Stimulated activated CD4-positive, alpha-beta T cell treated with anti-CD3 and anti-CD28 coated beads, TNF-alpha, amount 100 ng/mL, for 1 hour (primary cell): ENCODE measurements at places on chromosomes 11 and 22.
A peak's percentile ranks its signal among the peaks of the same experiment; 100 is the strongest.

DNA sequence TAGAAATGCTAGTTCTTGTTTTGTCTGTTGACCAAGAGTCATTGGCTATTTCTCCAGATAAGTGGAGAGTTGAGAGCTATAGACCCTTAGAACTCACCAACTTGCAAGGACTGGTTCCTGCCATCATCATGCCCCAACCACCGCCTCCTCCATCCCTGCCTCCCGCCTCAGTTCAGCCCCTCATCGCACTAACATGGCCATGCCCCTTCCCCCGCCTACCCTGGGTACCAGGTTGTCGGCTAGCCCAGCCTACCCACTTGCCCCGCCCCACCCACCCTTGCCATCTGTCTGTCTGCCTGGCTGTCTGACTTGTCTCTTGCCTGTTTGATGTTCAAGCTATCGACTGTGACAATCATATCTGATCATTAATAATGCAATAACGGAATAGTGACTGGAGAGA is 154.1 kb downstream of the TRIM29 start:
- DNase-seq: no peak

DNA sequence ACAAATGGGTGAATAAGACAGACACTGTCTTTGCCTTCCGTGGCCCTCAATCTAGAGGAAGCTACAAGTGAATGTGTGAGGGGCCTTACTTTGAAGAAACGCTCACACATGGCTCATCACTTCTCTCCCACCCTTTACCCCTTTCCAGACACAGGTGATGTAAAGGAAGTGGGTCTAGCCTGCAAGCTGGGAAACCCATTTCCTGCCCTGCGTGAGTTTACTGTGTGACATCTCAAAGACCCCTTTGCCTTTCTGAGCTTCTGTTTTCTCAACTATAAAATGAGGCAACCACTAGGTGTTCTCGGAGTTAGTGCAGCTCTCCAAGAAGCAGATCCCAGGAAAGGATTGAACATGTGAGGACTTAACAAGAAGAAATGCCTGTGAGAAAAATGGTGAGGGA is 43.1 kb upstream of the LMO2 start:
- no peak for DNase-seq

DNA sequence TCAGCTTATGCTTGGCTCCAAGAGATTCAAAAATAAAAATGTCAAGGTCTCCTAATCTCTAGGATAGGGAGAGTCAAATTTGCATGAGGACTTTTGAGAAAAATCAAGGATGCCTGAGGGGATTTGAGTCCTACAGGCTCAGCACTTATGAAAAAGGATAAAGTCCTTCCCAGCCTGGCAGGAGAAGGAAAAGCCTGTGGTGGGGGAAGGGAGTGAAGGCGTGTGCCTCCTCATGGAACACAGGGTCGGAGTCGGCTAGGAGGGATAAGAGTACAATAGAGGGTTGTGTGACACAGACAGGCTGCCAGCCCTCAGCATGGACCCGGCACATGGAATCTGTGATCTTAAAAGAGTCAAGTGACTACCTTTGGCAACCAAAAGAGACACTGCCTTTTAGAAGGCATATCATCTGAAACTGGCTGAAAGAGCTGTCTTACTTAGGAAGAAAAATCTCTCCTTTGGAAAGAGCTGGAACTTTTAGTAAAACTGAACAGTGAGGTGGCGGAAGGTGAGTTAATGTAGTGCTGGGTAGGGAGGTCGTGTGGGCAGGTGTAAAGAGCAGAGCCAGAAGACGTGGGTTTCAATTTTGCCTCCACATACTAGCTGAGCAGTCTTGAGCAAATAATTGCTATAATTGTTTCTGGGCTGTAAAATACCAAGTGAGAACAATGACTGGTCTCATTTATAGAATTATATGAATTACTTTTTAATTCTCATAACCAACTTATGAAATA is 58.8 kb upstream of the RDX start:
- DNase-seq: no peak

GRCh38 chr11:11105361-11105760 is 247.5 kb upstream of the ZBED5 start:
- no peak for DNase-seq

DNA sequence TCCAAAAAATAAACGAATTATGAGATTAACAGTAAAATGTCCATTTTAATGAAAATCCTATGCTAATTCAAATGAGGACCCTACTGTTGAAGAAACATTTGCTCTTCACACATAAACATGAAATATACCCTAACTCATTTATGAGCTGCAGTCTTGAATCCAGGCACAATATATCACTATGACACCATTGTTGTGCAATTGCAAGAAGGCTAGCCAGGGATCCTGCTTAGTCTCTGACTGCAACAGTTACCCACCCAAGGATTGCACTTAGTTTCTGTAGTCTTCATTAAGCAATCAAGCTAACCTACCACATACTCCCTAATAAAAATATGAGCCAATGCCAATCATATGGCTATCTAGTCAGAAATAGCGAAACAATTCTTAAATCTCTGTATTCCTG is 981.0 kb upstream of the FAT3 start:
- DNase-seq: no peak

DNA sequence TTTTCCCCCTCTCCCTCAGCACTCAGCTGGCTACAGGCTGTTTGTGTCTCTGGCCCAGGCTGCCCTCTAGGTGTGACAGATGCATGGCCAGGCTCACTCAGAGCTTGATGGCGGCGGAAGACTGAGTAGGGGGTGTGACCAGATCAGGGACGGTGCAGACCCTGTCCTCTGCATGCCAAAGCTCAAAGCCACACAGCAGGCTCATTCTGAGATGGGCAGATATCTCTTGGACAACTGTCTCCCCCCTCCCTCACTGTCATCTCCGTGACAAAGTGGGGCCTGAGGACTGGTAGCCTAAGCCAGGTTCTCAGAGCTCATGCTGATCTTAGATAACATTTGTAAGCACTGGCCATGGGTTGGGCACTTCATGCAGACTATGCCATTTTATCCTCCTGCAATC is 231.3 kb downstream of the DSCAML1 start:
- DNase-seq: no peak

DNA sequence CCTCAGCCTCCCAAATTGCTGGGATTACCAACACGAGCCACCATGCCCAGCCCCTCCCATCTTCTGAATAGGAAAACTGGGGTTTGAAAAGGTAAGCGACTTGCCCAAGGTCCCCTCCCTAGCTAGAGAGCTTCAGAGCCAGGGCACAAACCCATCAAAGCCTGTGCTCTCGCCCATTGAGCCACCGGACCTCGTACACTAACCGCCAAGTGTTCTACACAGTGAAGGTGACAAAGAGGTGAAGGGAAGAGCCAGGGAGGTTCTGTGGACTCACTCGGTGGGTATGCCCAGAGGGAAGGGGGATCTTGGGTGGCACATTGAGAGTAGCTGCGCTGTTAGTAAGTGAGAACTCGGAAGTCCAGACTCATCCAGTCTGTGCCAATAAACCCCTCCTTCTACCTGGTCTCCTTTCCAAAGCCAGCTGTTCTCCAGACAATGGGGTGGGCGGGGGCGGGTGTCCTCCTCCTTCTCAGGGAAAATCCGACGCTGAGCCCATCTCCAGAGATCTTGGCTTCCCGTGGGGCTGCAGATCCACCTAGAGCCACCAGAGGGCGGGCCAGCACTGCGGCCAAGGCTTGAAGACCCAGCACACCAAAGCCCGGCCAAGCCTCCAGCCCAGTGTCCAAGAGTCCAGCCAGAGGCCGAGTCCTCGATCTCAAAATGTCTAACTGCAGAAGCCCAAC is 3.2 kb upstream of the RTN4RL2 start:
- peak; percentile 47 for DNase-seq

GRCh38 chr11:59207988-59208451 is 4.7 kb downstream of the MPEG1 start:
- no peak for DNase-seq

DNA sequence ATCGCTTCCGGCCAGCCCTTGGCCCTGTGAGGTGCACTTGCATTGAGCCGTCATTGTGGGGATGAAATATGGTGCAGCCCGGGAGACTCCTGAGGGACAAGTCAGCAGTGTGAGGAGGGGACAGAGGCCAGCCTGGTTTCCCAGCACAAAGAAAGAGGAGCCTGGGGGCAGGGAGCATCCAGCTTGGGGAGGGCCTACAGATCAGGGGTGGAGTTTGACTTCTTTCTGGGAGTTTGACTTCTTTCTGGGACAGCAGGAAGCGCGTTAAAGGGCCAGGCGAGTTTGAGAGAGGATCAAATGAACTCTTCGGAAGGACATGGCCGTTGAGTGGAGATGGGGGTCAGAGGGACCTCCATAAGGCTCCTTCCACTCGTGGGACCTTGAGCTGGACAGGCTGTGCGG is 91.9 kb downstream of the LRRC32 start:
- no peak for DNase-seq

GRCh38 chr11:27300974-27301373 is 62.0 kb downstream of the CCDC34 start:
- DNase-seq: no peak

GRCh38 chr22:28381429-28382167 is 298.0 kb downstream of the TTC28 start:
- DNase-seq: no peak

GRCh38 chr11:124946735-124947141 is 7.3 kb upstream of the CCDC15 start:
- DNase-seq: no peak
